Fibroblast of lung (primary cell): ENCODE measurements at places on chromosomes 6 and 20. TPM values are rescaled to one million over a fixed set of nuclear protein-coding genes. Genes with fewer than 3 reads are reported as not detected.

Gene RUNX2
- 2.1 and 4.5 TPM in 2 replicates for total RNA-seq

GRCh38 chr20:10454151-10454750 lies 19.1 kb downstream of the SLX4IP start:
- no peaks in the 10 kb centered on the region for H3K4me1 ChIP-seq
- H3K4me3 ChIP-seq: no peak overlapping the region
- H3K27me3 ChIP-seq: no peaks in the 10 kb centered on the region
- H3K36me3 ChIP-seq: no peaks in the 10 kb centered on the region

Gene OR12D3
- not detected in 2 replicates for total RNA-seq

Gene ZNF165
- total RNA-seq: 0.33 and 0.51 TPM in 2 replicates

- H3K27ac ChIP-seq: peak overlapping the region; percentile 92
- peak; percentile 55 for DNase-seq
- peak overlapping the region; percentile 64 for H3K4me3 ChIP-seq
- H3K4me1 ChIP-seq: no peaks in the 10 kb centered on the region
- no peaks in the 10 kb centered on the region for H3K36me3 ChIP-seq
- no peaks in the 10 kb centered on the region for H3K27me3 ChIP-seq
These were observed 33.6 kb upstream of the ID4 start for GRCh38 chr6:19803331-19804204.

Gene RIN2
- total RNA-seq: 41.3 and 61.4 TPM in 2 replicates

- peak; percentile 70 for DNase-seq
- no peaks in the 10 kb centered on the region for H3K27me3 ChIP-seq
- H3K27ac ChIP-seq: peak overlapping the region; percentile 82
These were observed 74.7 kb downstream of the DHX35 start for GRCh38 chr20:39036851-39037250.

Gene NKAIN2
- total RNA-seq: not detected in 2 replicates

GRCh38 chr20:57628047-57628961 lies 8.1 kb upstream of the ZBP1 start:
- H3K4me1 ChIP-seq: no peaks in the 10 kb centered on the region
- no peak overlapping the region for H3K4me3 ChIP-seq
- no peaks in the 10 kb centered on the region for H3K27me3 ChIP-seq
- H3K27ac ChIP-seq: no peak overlapping the region
- H3K36me3 ChIP-seq: no peaks in the 10 kb centered on the region
- DNase-seq: peak; percentile 16

DNA sequence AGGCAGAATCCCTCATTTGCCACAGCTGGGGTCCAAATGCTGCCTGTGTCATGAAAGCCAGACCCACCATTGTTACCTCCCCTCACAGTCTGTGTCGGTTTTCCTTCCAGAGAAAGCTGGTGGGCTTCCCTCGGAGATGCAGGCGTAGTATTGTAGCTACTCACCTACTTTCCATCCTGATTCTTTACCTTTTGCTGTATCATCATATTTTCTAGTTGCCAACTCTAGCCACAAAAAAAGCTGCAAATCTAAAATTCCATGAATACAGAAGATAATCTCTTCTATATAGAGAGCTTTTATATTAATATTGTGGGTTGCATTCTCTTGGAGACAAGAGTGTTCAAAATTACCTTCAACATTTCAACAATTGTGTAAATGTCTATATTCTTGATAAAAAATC lies 98.0 kb upstream of the LAMP5 start:
- H3K36me3 ChIP-seq: no peaks in the 10 kb centered on the region
- H3K4me1 ChIP-seq: no peaks in the 10 kb centered on the region
- no peak overlapping the region for H3K27ac ChIP-seq
- H3K4me3 ChIP-seq: no peak overlapping the region

DNA sequence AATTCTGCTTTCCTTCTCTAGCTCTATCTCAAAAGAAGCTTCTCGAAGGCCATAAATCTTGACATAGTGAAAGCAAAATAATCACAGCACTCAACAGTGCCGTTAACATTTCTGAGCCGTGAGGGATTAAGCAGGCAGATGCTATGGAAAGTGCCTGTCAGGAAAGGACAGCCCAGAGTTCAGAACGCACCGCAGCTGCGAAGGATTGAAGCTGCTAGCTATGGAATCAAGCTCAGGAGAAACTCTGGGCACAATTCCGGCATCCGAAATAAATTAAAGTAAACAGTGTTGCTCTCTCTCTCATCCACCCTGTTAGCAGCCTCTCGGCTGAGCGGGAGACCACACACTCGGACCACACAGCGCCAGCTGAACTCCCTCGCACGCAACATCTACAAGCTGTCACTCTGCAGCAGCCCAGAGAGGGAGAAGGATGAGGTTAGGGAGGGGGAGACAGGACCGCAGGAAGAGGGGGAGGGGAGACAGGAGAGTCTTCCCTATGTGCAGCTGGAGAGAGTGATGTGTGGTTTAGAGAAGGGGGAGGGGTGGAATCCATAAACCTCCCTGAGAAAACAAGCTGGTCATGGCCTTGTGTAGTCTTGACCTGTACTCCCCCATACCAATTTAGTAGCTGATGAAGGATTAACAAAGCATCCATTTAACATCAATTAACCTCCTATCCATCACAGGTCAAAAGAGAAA lies 9.0 kb downstream of the EXOC2 start:
- peaks cover 21% of the 10 kb centered on the region for H3K4me1 ChIP-seq
- no peaks in the 10 kb centered on the region for H3K36me3 ChIP-seq
- H3K27me3 ChIP-seq: no peaks in the 10 kb centered on the region
- H3K27ac ChIP-seq: peak overlapping the region; percentile 49
- peak overlapping the region; percentile 33 for H3K4me3 ChIP-seq
- DNase-seq: peak; percentile 95

Gene RHAG
- not detected in 2 replicates for total RNA-seq

Gene C20orf202
- under 0.01 TPM in 1 of 2 replicates, not detected in the other for total RNA-seq

- no peaks in the 10 kb centered on the region for H3K27me3 ChIP-seq
- H3K4me1 ChIP-seq: peaks cover 8% of the 10 kb centered on the region
- H3K4me3 ChIP-seq: no peak overlapping the region
- peak; percentile 91 for DNase-seq
- no peaks in the 10 kb centered on the region for H3K36me3 ChIP-seq
These were observed 155.1 kb downstream of the SLC16A10 start for GRCh38 chr6:111242452-111242851.

DNA sequence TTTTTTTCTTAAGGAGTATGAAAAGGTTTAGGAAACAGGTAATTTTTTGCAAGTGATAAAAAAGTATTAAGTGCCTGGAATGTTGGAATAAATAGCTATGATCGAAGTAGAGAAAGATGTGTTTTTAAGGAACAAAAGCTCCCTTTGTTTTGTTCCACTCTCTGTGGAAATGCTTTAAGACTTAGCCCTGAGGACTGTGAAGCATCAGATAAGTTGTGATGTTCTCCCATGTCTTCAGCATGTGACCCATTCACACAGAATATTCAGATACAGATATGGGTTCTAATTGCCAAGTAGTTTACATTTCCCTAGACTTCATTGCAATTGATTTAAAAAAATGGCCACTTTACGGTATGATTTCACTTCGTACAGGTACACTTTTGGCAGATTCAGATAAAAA lies 80.6 kb downstream of the KCNQ5 start:
- no peak overlapping the region for H3K27ac ChIP-seq
- H3K4me3 ChIP-seq: no peak overlapping the region
- no peaks in the 10 kb centered on the region for H3K36me3 ChIP-seq
- DNase-seq: no peak

- H3K4me3 ChIP-seq: no peak overlapping the region
- no peak overlapping the region for H3K27ac ChIP-seq
- no peak for DNase-seq
- peaks cover 3% of the 10 kb centered on the region for H3K4me1 ChIP-seq
- no peaks in the 10 kb centered on the region for H3K27me3 ChIP-seq
- no peaks in the 10 kb centered on the region for H3K36me3 ChIP-seq
These were observed 46.0 kb downstream of the NUDT3 start for GRCh38 chr6:34346175-34347119.

GRCh38 chr6:129749749-129750120 lies 39.8 kb upstream of the ARHGAP18 start:
- H3K4me3 ChIP-seq: no peak overlapping the region
- peak; percentile 83 for DNase-seq
- H3K27me3 ChIP-seq: no peaks in the 10 kb centered on the region
- H3K36me3 ChIP-seq: no peaks in the 10 kb centered on the region

GRCh38 chr6:22101163-22101562 lies 195.7 kb downstream of the PRL start:
- H3K4me3 ChIP-seq: no peak overlapping the region
- no peaks in the 10 kb centered on the region for H3K27me3 ChIP-seq
- DNase-seq: no peak
- no peaks in the 10 kb centered on the region for H3K36me3 ChIP-seq
- H3K4me1 ChIP-seq: no peaks in the 10 kb centered on the region

Gene TSHZ2
- total RNA-seq: 2.6 and 5.4 TPM in 2 replicates

DNA sequence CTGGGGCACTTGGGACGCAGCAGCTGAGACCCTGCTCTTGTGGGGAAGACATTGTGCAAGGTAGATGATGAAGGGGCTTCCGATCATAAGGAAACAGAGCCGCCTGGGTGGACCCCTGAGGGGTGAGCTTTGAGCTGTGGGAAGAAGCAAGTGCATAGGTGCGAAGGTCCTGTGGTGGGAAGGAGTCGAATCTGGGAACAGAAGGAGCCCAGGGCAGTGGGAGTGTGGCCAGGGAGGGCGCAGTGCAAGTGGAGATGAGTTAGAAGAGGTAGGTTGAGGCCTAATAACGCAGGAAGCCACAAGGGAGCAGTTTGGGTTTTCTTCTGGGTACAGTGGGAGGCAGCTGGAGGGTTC lies 10.3 kb downstream of the RBM38 start:
- no peak for DNase-seq
- H3K27ac ChIP-seq: no peak overlapping the region
- no peaks in the 10 kb centered on the region for H3K4me1 ChIP-seq
- no peak overlapping the region for H3K4me3 ChIP-seq

Gene MAS1
- total RNA-seq: not detected in 2 replicates

DNA sequence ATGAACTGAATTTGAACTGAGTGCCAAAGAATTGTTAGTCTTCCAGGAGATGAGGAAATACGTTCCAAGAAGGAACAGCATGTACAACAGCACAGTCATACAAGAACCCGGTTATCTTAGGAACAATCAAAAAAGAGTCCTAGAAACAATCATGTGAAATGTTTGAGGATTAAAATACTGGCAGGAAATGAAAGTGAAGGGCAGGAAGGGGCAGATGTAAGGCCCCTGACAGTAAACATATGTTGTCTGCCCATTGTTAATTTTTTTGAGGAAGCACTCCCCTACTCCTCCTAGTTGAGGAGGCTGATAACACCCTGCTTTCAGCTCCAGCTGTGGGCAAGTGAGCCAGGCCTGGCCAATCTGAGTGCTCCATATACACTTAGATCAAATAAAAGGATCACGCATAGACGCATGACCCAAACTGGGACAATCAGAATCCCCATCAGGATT lies 220.9 kb downstream of the HACE1 start:
- no peaks in the 10 kb centered on the region for H3K27me3 ChIP-seq
- no peak overlapping the region for H3K27ac ChIP-seq
- no peaks in the 10 kb centered on the region for H3K36me3 ChIP-seq
- no peak overlapping the region for H3K4me3 ChIP-seq
- no peak for DNase-seq
- no peaks in the 10 kb centered on the region for H3K4me1 ChIP-seq

Gene LGSN
- total RNA-seq: under 0.01 TPM in 1 of 2 replicates, not detected in the other

DNA sequence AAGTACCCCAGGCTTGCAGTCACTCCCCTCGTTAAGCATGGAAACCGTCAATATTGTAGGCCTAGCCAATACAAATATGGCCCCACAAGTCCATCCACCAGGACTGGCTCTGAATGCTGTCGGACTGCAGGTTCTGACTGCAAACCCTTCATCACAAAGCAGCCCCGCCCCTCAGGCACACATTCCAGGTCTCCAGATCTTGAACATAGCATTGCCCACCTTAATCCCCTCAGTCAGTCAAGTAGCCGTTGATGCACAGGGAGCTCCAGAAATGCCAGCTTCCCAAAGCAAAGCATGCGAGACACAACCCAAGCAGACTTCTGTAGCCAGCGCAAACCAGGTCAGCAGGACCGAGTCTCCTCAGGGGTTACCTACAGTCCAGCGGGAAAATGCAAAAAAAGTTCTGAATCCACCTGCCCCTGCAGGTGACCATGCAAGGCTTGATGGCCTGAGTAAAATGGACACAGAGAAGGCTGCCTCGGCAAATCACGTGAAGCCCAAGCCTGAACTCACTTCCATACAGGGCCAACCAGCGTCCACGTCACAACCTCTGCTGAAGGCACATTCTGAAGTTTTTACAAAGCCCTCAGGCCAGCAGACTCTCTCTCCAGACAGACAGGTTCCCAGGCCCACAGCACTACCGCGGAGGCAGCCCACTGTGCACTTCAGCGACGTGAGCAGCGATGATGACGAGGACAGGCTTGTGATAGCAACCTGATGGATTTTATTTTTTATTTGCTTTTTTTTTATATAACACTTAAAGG lies 126.2 kb upstream of the EDN1 start:
- no peak overlapping the region for H3K4me3 ChIP-seq
- no peak overlapping the region for H3K27ac ChIP-seq
- DNase-seq: no peak

DNA sequence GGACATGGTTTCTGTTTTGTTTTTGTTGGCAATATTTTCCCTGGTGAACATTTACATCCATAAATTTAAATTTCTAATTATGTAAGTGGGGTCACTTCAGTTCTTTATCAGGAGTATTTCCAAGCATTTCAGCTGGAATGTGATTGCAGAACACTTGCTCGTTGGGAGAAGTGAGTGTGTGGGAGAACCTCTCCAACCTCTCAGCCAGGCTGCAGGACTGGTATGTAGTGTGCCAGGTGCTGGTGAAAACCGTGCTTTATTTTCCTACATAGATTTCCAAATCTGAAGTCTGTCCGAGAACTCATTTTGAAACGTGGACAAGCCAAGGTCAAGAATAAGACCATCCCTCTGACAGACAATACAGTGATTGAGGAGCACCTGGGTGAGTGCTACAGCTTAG lies 6.3 kb downstream of the RPL7L1 start:
- H3K4me3 ChIP-seq: no peak overlapping the region
- H3K36me3 ChIP-seq: peaks cover 13% of the 10 kb centered on the region
- H3K27me3 ChIP-seq: no peaks in the 10 kb centered on the region
- peaks cover 5% of the 10 kb centered on the region for H3K4me1 ChIP-seq
- H3K27ac ChIP-seq: no peak overlapping the region

GRCh38 chr20:12825226-12825595 lies 183.6 kb upstream of the SPTLC3 start:
- no peaks in the 10 kb centered on the region for H3K27me3 ChIP-seq
- H3K4me3 ChIP-seq: no peak overlapping the region
- no peaks in the 10 kb centered on the region for H3K4me1 ChIP-seq
- DNase-seq: no peak
- H3K27ac ChIP-seq: no peak overlapping the region
- H3K36me3 ChIP-seq: no peaks in the 10 kb centered on the region

Gene RSPO4
- total RNA-seq: not detected in 2 replicates

- H3K36me3 ChIP-seq: no peaks in the 10 kb centered on the region
- no peak overlapping the region for H3K4me3 ChIP-seq
- no peak overlapping the region for H3K27ac ChIP-seq
- H3K27me3 ChIP-seq: no peaks in the 10 kb centered on the region
- DNase-seq: peak; percentile 93
These were observed 437.2 kb downstream of the BCKDHB start for GRCh38 chr6:80543598-80544222.

- H3K27ac ChIP-seq: no peak overlapping the region
- no peaks in the 10 kb centered on the region for H3K36me3 ChIP-seq
- no peak overlapping the region for H3K4me3 ChIP-seq
- H3K4me1 ChIP-seq: no peaks in the 10 kb centered on the region
- DNase-seq: no peak
These were observed 2.9 kb downstream of the C6orf141 start for GRCh38 chr6:49553384-49553783.
